Foreskin melanocyte (primary cell): ENCODE measurements at places on chromosomes 6 and 20.

DNA sequence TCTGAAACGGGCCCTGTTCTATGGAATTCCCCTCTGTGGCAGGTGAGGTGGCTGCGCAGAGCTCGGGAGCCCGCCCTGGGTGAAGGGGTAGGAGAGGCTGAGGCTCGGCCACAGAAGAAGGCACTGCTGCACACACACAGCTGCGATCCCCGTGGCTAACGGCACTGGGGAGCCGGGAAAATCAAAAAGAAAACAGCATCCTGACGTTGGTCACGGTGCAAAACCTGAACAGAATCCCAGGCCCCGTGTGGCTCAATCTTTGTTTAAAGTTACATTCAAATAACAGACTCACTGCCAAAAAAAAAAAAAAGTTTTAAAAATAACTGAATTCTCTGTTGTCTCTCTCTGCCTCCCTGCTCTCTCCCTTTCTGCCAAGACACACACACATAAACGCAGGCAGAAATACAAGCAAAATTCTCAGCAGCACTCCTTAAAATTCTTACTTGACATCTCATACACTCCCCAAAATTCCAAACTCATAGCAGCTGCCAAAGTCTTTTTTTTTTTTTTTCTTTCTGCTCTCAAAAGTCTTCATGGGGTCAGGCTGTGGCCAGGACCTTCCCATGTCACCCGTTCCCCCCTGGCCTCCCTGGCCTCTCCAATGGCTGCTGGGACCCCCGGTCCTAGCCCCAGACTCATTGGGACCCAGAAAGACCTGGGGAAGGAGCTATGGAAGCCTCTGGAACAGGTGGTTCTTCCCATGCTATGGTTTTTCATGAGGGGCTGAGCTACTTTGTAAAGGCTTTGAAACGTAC is 248.8 kb downstream of the TTLL2 start:
- DNase-seq, result no peak

DNA sequence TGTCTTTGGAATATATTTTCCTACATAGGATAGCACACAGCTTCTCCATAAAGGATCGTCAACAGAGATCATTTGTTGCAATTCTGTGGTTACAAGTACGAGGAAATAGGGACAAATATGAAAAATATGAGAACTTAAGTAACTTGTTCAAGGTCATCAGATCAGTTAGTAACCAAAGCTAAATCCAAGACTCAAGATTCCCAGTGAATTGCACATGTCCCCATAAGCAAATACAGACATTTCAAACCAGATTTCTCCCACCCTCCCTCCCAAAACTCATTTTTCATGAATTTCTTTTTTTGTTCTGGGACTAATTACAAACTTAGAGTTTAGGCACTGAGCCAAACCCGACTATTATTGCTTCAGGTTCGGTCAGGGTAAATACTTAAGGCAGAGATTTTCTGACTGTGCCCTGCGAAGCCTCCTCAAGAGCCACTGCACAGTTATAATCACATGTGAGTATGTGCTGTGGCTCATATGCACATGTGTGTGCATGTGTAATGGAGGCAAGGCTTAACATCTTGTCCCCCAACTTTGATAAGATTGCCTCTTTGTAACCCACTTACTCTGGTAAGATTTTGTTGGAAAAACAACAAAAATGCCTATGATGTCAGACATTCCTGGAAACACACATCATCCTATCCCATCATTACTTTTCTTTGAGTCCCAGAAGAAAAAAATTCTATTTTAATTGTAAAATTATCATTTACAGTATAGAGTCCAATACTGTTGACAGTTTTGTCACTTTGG is 216.2 kb downstream of the CD83 start:
- DNase-seq, result no peak

- DNase-seq, result no peak
Observed at GRCh38 chr20:62740286-62741141, 31.9 kb downstream of the NTSR1 start.

DNA sequence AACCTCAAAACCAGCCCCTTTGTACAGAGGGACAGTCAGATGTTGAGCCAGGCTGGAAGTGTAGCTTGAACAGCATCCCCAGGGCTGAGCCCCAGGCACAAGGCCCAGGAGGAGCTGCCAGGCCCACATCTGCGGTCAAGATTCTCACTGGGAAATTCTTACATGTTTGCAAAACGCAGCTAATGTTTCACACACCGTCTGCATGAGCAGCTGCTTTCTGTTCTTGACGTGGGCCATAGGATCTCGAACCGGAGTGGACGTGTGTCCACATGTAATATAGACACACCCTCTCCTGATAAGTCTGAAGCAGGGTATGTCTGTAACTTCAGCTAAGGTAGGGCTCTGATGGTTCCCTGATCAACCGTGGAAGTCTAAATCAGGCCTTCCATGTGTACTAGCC is 41.3 kb upstream of the TRAF3IP2 start:
- DNase-seq, result no peak

- DNase-seq, result no peak
Observed at GRCh38 chr6:12490351-12490903, 200.3 kb downstream of the EDN1 start.

DNA sequence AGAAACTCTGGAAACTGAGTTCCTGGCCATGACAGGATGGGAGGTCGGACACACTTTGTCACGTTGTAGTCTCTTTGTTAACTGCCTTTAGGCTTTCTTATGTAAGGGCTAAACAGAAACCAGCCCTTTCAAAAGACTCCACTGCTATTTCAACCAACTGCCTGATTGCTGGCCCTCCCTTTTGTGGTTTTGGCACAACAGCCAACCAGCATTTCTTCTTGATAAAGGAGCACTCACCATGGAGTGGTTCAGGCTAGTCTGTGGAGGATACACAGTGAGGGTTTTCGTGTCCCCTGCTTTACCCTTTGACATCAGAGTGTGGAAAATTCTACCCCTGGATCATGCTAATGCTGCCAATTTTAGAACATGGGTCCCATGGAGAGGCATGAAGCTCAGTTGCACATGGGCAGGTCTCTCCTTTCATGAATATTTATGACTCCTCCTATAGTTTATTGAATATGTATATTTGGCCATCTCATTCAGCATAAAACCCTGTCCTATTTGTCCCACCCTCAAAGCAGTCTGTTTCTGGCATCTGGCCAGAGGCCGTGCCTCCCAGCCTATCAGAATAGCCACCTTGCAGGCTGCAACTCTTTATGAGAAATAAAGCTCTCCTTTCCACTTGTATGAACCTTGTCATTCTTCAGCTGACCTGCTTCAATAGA is 148.3 kb downstream of the HS3ST5 start:
- DNase-seq, result no peak

DNA sequence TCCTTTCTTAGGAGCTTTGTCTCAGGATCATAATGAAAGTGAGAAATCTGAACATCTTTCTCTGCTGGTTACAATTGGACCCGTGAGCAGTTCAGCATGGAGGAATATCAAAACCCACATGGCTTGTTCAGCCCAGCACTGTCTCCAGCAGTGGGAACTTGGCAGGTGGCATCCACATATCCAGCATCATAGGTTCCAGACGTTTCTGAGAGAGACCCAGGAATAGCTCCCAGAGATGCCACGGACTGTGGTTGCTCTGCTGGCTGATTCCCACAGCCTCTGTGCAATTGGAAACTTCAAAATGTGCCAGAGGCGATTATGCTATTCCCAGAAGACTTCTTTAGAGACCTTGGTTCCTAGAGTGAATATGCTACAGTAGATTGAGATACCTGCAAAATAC is 76.4 kb downstream of the PHACTR2 start:
- no peak for DNase-seq

DNA sequence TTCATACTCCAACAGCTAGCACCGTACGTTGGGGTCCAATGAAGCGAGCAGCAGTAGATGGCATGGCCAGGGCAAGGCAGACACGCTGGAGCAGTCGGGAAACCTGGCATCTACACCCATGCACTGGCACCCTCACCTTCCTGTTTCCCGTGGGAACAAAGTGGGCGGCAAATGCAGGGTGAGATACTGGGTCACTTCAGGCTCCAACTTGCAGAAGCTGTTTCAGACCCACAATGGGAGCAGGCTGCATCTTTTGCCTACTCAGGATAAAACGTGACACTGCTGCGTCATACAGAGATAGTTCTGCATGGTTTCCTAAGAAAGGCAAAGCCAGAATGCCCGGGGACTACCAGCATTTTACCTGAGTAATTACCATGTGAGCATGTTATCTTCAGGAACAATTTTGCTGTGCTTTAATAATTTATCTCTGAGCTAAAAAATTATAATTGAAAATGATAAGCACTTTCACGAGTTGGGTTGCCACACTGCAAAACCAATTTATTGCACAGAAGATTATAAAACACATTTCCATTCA is 10.9 kb upstream of the CD93 start:
- no peak for DNase-seq

DNA sequence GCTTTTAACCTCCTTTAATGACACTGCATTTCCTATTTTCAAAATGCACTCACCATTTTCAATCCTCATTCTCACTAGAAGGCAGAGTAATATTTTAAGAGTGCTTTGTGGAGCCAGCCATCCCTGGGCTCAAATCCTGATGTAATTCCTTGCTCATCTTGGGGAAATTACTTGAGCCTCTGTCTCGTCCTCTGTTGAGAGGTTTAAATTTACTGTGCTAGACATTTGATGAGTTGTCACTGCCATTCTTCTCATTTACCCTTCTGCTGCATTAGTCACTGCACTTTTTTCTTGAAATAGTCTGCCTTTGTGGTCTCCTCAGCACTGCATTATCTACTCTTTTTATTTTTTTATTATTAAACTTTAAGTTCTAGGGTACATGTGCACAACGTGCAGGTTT is 150.0 kb upstream of the HDDC2 start:
- DNase-seq, result no peak

GRCh38 chr6:118325220-118325860 is 222.8 kb upstream of the PLN start:
- no peak for DNase-seq

DNA sequence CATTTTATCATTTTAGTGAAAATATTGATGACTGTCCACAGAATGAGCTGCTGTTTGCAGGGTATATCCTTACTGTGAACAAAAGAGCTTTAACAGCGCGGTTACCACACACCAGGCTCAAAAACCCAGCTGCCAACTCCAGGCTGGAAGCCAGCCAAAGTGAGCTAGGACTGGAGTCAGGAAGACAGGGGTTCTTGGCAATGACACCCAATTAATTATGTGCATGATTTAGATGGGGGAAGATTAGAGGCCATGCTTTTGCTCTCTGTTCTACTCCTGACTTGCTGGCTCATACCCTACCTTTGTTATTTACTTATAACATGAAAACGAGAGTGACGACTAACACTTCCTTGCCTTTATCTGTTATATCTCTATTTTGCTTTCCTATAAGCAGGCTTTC is 128.9 kb upstream of the SHLD1 start:
- peak; percentile 53 for DNase-seq

- DNase-seq, result no peak
Observed at GRCh38 chr6:6689400-6690143, 101.1 kb downstream of the LY86 start.

GRCh38 chr6:109222848-109223247 is 127.5 kb downstream of the CEP57L1 start:
- DNase-seq, result no peak

DNA sequence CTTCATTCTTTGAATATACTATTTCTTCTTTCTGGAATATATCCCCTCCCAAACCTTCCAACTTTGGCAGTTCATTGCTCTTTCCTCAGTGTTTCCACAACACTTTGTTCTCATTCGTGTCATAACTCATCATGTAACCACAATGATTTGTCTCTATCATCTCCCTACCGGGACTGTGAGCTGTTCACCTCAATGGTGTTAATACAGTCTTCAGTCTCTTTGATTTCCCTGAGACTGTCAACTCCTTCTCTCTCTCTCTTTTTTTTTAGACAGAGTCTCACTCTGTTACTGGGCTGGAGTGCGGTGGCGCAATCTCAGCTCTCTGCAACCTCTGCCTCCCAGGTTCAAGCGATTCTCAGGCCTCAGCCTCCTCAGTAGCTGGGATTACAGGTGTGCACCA is 2.5 kb upstream of the MMP24 start:
- no peak for DNase-seq

DNA sequence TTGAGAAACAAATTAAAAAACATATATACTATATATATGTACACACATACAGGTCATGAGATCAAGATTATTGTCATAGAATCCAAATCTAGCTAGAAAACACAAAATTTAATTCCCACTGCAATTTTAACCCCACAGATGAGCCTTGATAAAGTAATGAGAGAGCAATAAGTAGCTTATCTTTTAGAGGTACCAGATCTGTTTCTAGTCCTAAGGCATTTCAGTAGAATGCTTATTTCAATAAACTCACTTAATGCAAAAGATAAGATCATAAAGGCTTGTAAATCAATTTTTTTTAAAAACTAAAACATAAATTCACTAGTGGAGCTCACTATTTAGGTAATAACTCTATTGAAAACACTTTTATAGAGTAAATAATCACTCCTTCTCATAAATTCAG is 47.2 kb downstream of the PRKN start:
- DNase-seq, result no peak

- no peak for DNase-seq
Observed at GRCh38 chr20:32080783-32081182, 28.7 kb upstream of the TM9SF4 start.

GRCh38 chr6:43917878-43918382 is 147.9 kb downstream of the VEGFA start:
- DNase-seq, result no peak

DNA sequence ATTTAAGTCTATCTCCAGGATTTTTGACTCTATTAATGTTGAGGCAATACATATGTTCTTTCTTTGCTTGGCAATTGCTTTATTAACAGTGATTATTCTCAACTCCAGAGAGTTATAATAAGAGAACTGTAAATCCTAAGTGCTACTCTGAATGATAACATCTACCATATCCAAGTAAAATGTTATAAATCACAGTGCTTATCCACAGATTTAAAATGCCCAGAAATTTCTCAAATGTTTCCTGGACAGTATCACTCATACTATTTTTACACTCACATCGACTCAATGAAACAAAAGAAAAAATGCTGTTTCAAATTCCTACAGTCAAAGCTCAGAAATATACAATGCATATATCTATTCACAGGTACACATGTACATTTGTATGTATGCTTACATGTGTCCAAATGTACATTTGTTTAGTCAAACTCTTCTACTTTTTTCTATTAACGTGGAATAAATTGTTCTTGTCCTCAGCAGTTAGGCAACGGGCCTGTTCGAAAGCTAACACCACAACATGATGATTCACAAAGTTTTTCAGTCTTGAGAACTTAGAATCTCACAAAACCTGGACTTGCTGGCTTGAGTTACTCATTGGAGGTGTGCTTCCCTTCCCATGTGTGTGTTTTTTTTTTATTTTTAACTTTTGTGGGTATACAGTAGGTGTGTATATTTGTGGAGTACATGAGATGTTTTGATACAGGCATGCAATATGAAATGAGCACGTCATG is 193.0 kb downstream of the GJA10 start:
- DNase-seq, result no peak

GRCh38 chr6:56938649-56939191 is 16.2 kb upstream of the BEND6 start:
- peak; percentile 27 for DNase-seq
